Stimulated activated memory B cell treated with anti-CD40 and anti-IgM and Interleukin-4, amounts not matched to agents 10 μg/mL and 1 μg/mL and 100 μg/mL, for 72 hours (primary cell): ENCODE measurements at places on chromosomes 2 and 18.

- ATAC-seq = no peak
Measured at GRCh38 chr2:4981802-4982409, 710.3 kb upstream of the SOX11 start.

DNA sequence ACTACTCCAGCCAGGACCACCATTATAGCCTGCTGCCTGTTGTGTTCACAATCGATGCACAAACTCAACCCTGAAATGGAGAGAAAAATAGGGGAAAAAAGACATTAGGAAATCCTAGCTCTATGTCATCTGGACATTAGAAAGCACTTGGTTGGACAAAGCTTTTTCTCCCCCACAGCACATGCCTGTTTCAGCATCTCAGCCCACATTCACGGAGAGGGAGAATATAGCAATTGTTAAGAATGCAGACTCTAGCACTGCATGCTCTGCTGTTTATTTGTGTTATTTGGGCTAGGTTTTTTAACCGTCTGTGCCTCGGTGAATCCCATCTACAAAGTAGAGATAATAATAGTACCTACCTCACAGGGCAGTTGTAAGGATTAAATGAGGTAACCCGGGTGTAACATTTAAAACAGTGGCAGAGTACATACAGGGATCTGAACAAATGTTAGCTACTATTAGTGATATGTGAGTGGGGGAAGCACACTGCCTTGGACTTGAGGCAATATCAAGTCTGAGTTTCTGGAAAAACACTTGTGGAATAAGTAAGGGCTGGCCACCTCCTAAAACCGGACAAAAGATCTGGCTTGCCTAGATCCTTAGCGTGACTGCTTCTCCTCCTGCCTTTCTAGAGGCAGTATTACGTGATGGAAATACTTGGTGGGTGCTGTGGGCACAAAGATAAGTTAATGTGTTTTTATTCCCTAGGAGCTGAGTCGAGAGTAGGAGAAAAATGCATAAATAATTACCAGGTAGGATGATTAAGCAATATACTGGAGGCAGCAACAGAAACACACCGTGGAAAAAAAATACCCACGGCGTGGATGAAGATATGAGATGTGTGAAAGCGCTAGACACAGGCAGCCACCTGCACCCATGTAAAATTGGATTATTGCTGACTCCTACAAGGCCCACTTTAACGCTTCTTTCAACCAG is 1.0 kb upstream of the PPP1CB start:
- ATAC-seq = no peak

DNA sequence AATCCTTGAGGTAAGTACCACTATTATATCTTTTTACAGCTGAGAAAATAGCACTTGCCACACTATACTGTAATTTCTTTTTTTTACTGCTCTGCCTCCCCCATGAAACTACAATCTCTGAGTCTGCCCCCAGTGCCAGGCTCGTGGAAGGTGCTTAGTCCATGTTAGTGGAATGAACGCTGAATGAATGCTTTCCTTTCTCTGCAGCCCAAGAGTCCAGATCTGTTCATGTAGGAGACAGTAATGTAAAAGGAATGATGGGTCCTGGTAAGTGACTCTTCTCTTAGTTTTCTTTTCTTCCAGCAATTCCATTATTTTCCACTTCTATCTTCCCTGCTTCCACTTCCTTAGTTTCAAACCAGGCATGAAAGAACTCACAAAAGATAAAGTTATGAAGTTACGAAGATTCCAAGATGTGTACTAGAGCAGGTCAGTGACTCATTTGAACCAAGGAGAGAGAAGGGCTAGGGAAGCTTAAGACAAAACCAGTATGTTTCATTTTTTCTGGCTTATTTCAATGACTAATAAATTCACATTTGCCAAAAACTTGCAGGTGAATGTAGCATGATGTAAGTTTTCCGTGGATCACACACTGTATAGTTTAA is 46.0 kb downstream of the ARHGEF33 start:
- no peak for ATAC-seq

DNA sequence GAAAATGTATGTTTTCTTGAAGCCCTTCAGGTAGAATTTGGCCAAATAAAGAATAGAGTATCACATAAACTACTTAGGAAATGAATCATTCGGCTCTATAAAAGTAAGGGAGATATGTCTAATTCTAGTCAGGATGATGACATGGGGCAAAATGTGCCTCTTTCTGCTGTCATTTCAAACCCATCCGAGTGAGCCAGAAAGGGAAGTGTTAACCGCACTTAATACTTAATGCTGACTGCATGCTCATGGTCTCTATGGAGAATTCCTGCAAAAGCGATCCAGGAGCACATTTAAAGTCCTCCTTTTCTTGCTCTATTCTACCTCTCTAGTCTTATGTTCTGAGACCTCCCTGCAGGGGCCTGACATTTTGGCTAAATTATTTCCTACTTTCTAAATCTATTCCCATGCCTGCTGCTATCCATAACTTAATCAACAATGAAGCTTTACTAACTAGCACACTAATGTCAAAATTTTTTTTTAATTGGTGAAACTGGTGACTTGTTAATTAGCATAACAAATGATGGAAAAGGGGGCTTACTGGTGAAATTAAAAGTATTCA is 127.4 kb downstream of the CDC42EP3 start:
- ATAC-seq = no peak

- ATAC-seq = no peak
Measured at GRCh38 chr2:81858998-81859397, 1554.4 kb upstream of the LRRTM1 start.

DNA sequence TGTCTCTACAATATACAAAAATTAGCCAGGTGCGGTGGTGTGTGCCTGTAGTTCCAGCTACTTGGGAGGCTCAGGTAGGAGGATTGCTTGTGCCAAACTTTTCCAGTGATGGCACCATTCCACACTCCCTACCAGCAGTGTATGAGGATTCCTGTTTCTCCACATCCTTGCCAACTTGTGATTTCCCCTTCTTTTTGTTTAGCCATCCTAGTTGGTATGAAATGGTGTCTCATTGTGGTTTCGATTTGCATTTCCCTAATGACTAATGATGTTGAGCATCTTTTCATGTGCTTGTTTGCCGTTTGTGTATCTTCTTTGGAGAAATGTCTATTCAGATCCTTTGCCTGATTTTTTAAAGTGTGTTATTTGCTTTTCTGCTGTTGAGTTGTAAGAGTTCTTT is 41.0 kb downstream of the EPB41L5 start:
- no peak for ATAC-seq

DNA sequence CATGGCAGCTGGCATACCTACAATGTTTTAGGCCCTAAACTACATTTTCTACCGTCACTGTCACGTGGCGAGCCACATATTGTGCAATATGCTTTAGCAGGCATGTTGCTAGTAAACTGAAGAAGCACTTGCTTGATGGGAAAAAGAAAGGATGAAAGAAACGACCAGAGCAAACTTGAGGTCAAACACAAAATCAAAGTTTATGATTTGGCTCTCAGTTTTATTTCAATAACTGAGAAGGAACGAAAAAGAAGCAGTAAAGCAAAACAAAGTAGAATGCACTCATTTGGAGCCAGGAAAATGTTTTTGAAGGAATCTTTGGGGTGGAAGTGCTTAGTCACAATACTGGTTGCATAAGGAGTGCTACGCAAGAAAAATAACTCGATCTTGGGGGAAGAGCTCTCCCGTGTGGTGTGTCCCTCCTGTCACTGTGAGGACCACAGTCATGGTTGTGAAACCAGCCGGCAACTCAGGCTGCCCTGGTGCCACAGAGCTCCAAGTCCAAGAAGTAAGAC is 349.8 kb downstream of the RBM43 start:
- ATAC-seq = no peak

DNA sequence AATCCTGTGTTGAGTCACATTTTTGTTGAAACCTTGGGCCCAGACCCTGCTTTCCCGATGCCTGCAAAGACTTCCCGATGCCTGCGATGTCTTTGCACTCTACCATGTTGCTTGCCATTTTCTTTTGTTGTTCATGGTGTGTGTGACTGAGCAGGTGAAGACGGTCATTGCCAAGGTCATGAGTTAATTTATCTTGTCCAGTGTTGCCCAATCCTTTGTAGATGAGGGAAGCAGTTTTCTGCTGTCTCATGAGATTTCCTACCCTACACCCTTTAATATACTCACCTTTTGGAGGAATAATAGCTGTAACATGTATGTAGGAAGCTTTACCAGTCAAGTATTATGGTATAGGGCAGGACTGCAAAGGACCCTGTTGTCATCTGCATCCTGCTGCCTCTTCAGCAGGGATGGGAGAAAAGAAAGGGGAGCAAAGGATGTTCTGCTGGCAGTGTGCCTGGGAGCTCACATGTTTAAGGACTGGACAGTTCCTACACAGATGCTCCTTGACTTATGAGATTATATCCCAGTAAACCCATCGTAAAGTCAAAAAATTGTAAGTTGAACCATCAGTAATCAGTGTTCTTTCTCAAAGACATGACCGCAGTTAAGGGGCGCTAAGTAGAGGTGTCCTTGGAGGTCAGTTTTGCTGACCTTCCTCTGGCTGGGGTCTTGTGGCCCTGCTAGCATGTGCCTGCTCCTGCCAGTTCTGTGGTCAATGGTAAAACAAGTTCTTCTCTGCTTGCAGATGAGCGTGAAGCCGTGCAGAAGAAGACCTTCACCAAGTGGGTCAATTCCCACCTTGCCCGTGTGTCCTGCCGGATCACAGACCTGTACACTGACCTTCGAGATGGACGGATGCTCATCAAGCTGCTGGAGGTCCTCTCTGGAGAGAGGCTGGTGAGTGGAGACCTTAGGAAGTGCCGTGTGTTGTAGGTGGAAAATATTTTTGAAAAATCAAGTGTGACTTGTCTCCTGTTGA is 124.8 kb upstream of the EML6 start:
- no peak for ATAC-seq

GRCh38 chr2:97645112-97645694 is 659 bp upstream of the COX5B start:
- ATAC-seq = peak; percentile 73

GRCh38 chr2:233385489-233386044 is 31.3 kb downstream of the DGKD start:
- ATAC-seq = peak; percentile 85

DNA sequence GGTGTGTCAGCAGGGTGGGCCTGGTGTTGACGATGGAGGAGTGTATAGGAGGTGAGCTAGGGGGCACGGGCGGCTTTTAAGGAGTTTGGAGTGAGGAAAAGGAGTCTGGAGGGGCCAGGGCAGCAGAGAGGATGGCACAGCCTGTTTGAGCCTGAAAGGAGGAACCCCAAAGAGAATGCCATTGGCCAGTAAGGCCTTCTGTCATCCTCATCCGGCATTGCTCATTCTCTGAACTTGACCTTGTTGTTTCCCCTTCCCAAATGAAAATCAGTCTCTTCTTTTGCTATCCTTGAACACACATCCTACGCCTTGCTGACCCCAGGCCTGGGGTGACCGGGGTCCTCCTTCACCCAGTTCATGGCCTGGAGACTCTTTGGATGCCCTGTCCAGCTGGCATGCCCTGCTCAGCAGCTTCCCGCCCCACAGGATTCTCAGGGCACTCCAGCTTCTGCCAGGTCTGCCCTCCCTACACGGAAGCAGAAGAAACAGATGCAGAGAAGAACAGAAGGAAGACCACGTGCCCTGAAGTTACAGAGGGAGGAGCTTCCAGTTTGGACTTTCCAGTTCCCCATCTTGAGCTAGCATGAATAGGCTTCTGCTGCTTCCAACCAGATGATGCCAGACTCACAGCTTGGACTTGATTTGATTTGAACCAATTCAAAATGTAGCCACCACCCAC is 20.5 kb upstream of the KIF3C start:
- ATAC-seq = no peak

GRCh38 chr2:85132834-85133637 is at the start of gene TCF7L1:
Gene TCF7L1, plus strand, starts transcription at chr2:85133392. Its CDS starts 293 bp downstream, at chr2:85133685.
- peak; percentile 67 for ATAC-seq

DNA sequence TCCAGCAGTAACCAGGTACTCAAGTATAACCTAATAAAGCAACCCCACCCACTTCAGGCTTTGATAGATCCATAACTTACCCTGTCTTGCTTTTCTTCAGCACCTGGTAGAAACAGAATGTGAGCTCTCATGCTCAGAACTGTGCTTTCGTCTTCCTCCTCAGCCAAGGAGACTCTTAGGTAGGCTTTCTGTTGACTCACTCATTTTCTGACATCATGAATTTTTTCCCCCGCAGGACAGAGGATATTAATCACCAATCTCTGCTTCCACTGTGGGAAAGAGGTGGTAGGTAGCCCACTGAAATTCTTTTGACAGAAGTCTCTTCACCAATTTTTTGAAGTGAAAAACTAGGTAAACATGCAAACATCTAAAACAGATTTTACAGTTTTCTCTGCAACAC is 241.2 kb upstream of the KCNJ3 start:
- no peak for ATAC-seq

- ATAC-seq = peak; percentile 58
Measured at GRCh38 chr2:65055422-65056214, 598 bp upstream of the CEP68 start.

DNA sequence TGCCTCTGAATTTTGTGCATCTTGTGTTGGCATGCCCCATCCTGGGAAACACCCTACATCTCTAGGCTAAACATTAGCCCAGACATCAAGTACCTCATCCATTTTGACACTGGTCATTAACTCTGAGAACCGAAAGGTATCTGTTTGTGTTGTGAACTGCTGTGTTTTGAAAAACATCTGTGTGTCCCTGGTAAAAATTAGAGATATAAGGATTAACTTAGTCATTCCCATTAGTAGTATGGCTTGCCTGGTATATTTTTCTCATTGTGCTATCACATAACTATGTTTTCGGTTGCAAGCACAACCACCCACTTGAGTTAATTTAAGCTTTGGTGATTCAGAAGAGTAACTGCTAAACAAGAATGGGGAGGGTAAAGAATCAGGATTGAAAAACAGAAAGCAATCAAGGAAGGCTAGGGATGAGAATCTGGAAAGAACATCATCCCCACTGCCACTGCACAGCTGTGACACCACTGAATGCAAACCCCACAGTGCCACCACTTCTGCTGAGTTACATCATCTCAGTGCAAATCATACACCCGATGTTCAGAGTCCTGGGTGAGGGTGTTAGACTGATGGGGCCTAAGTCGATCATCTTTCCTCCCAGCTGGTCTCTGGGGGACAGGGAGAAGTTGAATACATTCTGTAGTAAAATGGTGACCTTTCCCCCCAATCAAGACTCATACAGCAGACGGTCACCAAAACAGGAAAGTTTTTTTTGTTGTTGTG is 234.0 kb downstream of the EPHA4 start:
- no peak for ATAC-seq

- ATAC-seq = no peak
Measured at GRCh38 chr2:34317797-34318196, 718.7 kb upstream of the FAM98A start.

GRCh38 chr2:8488001-8488738 is 193.7 kb upstream of the ID2 start:
- ATAC-seq = peak; percentile 94

- ATAC-seq = no peak
Measured at GRCh38 chr18:72826736-72827135, 41.1 kb downstream of the NETO1 start.

- ATAC-seq = no peak
Measured at GRCh38 chr2:231452799-231453508, 11.3 kb downstream of the NCL start.

GRCh38 chr2:156405586-156405985 is 30.6 kb upstream of the GPD2 start:
- no peak for ATAC-seq

GRCh38 chr2:237201461-237202287 is 116.0 kb downstream of the COPS8 start:
- ATAC-seq = peak; percentile 74

GRCh38 chr2:71528131-71528591 is 74.8 kb downstream of the DYSF start:
- ATAC-seq = peak; percentile 39

GRCh38 chr2:19488009-19488691 is 129.7 kb upstream of the OSR1 start:
- no peak for ATAC-seq
